T-helper 17 cell (primary cell): ENCODE measurements at places on chromosomes 1 and 21.

DNA sequence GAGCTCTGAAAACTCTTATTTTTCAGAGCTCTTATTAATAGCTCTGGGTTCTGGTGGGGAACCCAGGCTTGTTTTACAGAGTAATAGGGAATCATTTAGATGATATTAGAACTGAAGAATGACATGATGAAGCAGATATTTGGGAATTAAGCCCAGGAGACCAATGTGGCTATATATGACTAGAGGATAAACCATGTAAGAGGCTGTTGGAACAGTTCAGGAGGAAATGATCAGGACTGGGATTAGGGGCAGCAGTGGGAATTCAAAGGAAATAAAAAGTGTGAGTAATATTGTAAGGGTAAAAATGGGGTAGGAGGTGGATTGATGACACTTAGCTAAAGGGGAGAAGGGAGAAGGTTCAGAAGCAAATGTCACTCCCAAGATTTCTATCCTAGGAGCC lies 58.6 kb downstream of the GIPC2 start:
- no peak for DNase-seq

DNA sequence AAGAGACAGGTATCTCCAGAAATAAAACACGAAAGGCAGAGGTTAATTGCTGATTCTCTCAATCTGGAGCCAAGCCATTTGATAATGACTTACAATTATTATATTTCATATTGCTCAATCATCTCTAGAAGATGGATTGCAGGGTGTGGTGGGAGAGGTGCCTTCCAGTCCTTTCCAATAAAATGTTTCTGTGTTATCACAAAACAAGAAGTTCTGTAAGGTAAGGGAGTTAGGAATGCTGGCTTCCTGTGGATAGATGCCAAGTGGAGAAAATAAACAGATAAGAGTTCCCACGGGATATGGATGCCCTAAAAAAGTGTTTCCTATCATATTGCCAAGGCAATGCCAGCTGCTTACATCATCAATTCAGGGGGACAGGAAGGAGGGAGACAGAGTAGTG lies 7.2 kb upstream of the CCN1 start:
- DNase-seq, result no peak

DNA sequence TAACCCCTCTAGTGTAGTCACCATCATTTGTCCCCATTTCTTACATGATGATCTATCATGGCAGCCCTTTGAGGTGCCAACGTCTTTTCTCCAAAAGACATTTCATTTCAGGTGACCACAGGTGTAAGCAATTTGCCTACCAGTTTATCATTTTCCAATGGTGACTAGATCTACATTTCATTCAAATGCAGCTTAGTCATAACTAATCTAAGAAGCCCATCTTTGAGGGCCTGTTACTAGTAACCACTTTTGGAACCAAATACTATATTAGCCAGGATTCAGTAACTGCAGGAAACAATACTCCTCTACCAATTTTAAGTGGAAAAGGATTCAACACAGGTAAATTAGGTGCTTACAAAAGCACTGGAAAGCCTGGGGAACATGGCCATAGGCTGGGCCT lies 30.6 kb upstream of the TMEM54 start:
- no peak for DNase-seq

DNA sequence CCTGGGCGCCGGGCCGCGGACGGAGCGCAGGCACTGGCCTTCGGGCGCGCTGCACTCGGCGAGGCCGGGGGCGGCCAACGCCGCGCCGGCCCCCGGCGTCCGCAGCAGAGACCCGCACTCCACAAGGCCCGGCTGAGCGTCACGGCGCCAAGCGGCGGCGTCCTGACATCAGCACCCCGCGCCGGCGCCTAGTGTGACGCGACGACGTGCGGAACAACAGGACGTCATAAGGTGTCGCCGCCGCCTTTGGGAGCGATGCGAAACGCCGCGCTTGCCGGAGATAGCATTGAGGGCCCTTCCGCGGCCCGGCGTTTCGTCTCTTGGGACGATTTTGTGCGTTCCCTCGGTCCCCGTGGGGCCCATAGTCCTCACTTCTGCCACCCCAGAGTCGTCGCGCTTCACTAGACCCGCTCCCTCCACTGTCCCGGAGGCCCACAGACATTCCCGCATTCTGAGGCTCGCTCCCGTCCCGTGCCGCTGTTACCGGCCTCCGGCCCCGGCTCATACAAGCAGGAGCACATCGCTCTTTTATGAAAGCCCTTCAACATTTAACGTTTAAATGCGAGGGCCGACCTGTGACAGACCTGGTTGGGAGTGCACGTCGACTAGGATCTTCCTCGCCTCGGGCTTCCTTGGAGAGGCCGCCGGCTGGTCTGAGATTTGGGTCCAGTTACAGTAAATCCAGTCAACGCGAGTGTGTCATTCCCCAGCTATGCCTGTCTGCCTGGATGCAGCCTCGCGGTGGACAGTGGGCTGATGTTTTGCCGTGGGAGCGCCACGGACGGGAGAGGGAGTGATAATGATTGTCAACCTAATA lies at the start of gene SSU72:
TSS of gene SSU72 (minus strand) at position 143 of the 817 bp plus-strand sequence. CDS start 306 bp downstream, outside the sequence.
- DNase-seq, result peak; percentile 86

DNA sequence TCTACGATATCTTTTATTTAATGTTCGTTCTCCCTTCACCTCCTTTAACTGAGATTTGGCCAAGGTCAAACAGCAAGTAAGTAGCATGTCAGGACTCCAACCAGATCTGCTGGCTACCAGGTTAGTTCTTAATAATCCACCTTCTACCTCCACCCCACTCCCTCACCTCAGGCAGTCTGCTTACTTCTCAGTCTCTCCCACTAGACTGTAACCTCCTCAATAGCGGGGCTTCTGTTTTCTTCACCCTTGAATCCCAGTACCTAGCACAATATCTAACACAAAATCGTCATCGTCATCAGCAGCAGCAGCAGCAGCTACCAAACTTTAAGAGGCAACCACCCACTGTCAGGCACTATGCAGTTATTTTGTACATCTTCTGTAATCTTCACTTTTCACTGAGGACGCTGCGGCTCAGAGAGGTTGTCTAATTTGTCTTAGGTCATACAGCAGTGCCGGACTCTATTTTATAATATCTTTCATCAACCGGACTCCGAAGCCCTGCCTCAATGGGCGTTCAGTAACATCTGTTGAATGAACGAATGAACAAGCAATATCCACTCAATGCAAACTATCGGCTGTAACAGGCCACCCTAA lies 859 bp upstream of the MAGI3 start:
- DNase-seq, result no peak

GRCh38 chr1:209589440-209589839 lies 5.9 kb downstream of the CAMK1G start:
- no peak for DNase-seq

DNA sequence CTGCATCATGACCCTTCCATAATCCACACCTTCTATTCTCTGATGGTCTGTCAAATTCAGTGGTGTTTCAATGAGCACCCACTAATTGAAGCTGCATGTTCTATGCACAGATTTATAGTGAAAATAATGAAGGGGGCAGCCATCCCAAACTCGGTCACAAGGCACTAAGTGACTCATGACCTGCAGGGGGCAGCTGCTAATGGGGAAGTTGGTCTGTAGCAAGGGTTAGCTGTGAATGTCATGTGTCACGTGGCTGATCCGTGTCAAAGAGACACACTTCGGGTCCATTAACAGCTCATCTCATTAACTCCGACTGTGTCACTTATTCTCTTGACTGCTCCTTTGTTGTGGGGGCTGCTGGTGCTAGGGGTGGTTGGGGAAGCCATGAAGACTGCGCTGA lies 306.6 kb downstream of the PCP4 start:
- no peak for DNase-seq

DNA sequence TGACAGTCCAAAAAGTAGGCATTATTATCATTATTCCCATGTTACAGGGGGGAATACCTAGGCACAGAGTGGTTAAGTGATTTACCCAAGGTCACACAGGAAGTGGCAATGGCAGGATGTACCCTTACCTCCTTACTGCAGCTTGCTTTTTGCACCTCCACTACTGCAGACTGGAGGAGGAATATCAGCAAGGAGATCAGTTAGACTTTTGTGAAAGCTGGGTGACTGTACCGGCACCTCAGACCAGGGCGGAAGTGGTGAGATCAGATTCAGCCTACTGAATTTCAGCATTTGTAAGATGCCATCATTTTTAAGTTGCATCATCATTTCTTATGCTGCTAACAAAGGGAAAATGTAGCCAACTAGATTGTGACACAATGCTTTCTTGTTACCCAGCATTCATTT lies 4.5 kb downstream of the ADARB1 start:
- DNase-seq, result peak; percentile 48
